ENCODE measurements at places on chromosomes 5 and 9.

- peak overlapping the region; percentile 94 for H3K4me3 ChIP-seq
- peaks cover 40% of the 10 kb centered on the region for H3K4me1 ChIP-seq
- no peak for DNase-seq
- no peaks in the 10 kb centered on the region for H3K36me3 ChIP-seq
These were observed 3.5 kb downstream of the NRARP start for GRCh38 chr9:137298401-137299202.

DNA sequence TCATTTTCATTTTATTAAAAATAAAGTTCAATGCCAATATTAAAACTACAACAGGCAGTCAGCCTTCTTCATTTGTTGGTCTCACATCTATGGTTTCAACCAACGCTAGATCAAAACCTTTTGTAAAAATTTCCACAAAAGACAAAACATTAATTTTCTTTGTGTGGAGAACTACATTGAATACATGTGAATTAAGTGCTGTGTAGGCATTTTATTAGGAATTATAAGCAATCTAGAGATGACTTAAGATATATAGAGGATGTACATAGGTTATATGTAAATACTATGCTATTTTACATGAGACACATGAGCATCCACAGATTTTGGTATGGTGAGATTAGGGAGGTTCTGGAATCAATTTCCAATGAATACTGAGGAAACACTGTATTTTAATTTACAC, 94.2 kb downstream of the CYLC2 start:
- no peak overlapping the region for H3K4me3 ChIP-seq
- no peaks in the 10 kb centered on the region for H3K4me1 ChIP-seq
- H3K36me3 ChIP-seq, result no peaks in the 10 kb centered on the region
- DNase-seq, result no peak
- no peak overlapping the region for H3K27ac ChIP-seq

GRCh38 chr5:98258939-98259338, 514.5 kb upstream of the RGMB start:
- no peak for DNase-seq
- H3K27me3 ChIP-seq, result no peaks in the 10 kb centered on the region
- H3K4me1 ChIP-seq, result peaks cover 19% of the 10 kb centered on the region

GRCh38 chr5:93601802-93602155, 18.8 kb downstream of the NR2F1 start:
- peaks cover 100% of the 10 kb centered on the region for H3K27me3 ChIP-seq
- H3K4me1 ChIP-seq, result peaks cover 67% of the 10 kb centered on the region

GRCh38 chr5:17289681-17290539, 72.5 kb downstream of the BASP1 start:
- H3K4me1 ChIP-seq, result no peaks in the 10 kb centered on the region
- H3K4me3 ChIP-seq, result no peak overlapping the region
- no peaks in the 10 kb centered on the region for H3K36me3 ChIP-seq
- H3K27me3 ChIP-seq, result no peaks in the 10 kb centered on the region
- no peak overlapping the region for H3K27ac ChIP-seq

- H3K36me3 ChIP-seq, result peaks cover 5% of the 10 kb centered on the region
- H3K4me3 ChIP-seq, result no peak overlapping the region
- H3K27me3 ChIP-seq, result no peaks in the 10 kb centered on the region
- H3K27ac ChIP-seq, result no peak overlapping the region
- H3K4me1 ChIP-seq, result no peaks in the 10 kb centered on the region
- no peak for DNase-seq
These were observed 566.8 kb upstream of the PTGER4 start for GRCh38 chr5:40112875-40113274.

DNA sequence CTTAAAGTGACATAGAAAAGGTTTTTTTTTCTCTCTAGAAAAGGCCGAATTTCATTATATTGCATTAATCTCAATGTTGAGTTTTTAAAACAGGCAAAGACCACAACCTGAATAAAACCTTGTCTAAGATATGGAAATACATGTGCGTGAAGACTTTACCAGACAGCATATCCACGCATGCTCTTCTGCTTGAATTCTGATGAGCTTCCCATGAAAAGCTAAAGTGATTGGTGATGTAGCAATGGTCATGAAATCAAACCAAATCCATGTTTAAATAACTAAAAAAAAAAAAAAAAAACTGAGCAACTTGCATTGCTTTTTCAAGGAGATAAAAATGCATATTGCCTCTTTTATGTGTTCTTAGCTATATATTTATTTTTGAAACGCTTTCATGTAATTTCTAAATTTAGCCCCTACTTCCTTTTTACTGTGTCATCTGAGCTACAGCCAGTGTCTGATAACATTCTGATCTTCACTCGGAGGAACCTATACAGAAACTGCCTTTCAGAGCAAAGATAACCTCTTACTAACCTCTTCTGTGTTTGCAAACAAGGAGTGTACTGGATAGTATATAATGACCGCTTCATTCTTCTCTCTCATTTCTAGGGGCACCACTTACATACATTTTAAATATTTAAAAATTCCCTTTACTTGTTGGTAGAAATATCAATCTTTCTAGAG, 179.1 kb upstream of the GNA14 start:
- no peaks in the 10 kb centered on the region for H3K27me3 ChIP-seq
- no peaks in the 10 kb centered on the region for H3K36me3 ChIP-seq
- no peaks in the 10 kb centered on the region for H3K4me1 ChIP-seq
- no peak overlapping the region for H3K27ac ChIP-seq
- DNase-seq, result no peak

- no peaks in the 10 kb centered on the region for H3K27me3 ChIP-seq
- DNase-seq, result no peak
- H3K4me3 ChIP-seq, result no peak overlapping the region
- no peak overlapping the region for H3K27ac ChIP-seq
- no peaks in the 10 kb centered on the region for H3K4me1 ChIP-seq
- no peaks in the 10 kb centered on the region for H3K36me3 ChIP-seq
These were observed 74.1 kb upstream of the PIK3R1 start for GRCh38 chr5:68141494-68141893.

DNA sequence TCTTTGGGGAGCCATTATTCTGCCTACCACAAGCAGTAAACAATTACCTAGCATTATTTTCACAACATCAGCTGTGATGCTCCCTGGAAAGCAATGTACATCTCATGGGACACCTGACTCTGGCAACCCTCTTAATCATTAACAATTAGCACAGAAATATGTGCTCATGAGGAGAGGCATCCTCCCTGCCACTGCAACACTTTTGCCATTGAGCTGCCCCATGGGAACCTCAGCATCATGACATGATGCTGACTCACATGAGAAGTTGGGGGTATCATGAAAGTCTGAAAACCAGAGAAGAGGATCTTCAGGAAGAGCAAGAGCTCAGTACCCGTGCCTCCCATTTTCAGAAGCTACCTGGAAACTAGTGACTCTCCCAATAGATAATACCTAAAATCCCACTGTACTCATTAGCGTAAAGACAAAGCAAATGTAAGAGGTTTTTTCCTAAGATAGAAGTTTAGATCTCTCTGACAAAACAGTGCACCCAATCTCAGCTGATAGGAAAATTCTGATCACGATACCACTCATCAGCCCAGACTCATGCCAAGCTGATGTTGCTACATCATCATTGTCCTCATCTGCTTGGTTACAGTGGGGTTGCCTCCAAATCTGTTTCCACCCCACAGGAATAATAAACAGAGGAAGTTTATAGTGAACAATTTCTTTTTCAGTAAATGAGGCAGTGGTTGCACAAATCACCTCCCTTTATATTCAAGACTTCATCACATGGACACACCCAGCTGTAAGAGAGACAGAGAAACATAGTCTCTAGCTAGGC, 244.5 kb downstream of the NR2F1-AS1 start:
- H3K27ac ChIP-seq, result no peak overlapping the region
- H3K4me3 ChIP-seq, result no peak overlapping the region
- no peaks in the 10 kb centered on the region for H3K27me3 ChIP-seq
- H3K4me1 ChIP-seq, result no peaks in the 10 kb centered on the region

GRCh38 chr5:158917731-158918130, 182.0 kb downstream of the EBF1 start:
- H3K4me3 ChIP-seq, result no peak overlapping the region
- H3K4me1 ChIP-seq, result no peaks in the 10 kb centered on the region
- H3K36me3 ChIP-seq, result no peaks in the 10 kb centered on the region
- H3K27ac ChIP-seq, result no peak overlapping the region
